ENCODE measurements at places on chromosomes 1 and 21. TPM values are rescaled to one million over a fixed set of nuclear protein-coding genes. Genes with fewer than 3 reads are reported as not detected.
A peak's percentile ranks its signal among the peaks of the same experiment; 100 is the strongest.

LCE6A gene
- total RNA-seq: not detected

GRIK3 gene
- total RNA-seq: 0.55 TPM

MAP7D1 gene
- 363 TPM for total RNA-seq

CBS gene
- total RNA-seq: 10.3 TPM

GRCh38 chr1:167563579-167564246, 10.2 kb upstream of the CREG1 start:
- no peaks in the 10 kb centered on the region for H3K27me3 ChIP-seq
- no peak overlapping the region for H3K4me3 ChIP-seq

DNA sequence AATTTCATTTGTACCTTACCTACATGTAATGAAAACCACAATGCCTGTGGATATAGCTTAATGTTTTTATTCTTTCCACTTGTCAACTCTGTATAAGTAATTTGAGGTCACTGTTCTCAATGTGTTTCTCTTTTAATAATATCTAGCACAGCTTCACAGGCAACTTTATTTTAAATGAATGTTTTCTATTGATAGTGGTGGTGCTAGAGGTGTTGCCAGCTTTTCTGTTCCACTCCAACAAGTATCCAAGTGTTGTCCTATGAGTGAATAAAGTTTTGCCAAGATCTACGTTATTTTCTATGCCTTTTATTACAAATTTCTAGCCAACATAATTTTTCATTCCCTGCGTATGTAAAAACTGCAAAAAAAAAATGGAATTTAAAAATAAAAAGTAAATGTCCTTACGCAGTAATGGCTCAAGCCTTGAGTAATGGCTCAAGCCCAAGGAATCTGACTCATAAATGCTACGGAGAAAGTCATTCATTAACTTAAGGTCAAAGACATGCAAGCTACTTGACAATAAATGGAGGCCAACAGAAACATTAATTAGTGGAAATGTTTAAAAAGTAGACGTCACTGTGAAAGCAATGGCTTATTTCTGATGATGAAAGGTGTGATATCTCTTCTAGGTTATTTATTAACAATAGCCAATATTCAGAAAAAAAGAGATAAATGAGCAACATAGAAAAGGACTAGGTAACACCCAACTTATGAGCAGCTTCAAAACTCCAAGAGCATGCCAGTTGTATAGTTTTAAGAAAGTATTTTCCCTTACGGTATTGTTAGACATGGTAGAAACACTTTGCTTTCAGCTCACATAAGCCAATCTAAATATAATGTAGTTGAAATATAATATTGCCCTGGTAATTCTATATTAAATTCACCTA, 71.4 kb downstream of the SLC44A5 start:
- no peak overlapping the region for H3K4me3 ChIP-seq
- no peaks in the 10 kb centered on the region for H3K36me3 ChIP-seq
- DNase-seq: no peak

GRCh38 chr1:915295-916172, 8.2 kb upstream of the SAMD11 start:
- H3K36me3 ChIP-seq: no peaks in the 10 kb centered on the region
- H3K4me3 ChIP-seq: no peak overlapping the region
- peak; percentile 10 for DNase-seq
- H3K4me1 ChIP-seq: peaks cover 14% of the 10 kb centered on the region
- peaks cover 100% of the 10 kb centered on the region for H3K27me3 ChIP-seq
